ENCODE measurements at places on chromosomes 12 and 14.
A peak's percentile ranks its signal among the peaks of the same experiment; 100 is the strongest.

- no peak for DNase-seq
These were observed 39.6 kb downstream of the LARP4 start for GRCh38 chr12:50440288-50440687.

- no peak for DNase-seq
These were observed 96.7 kb downstream of the RFLNA start for GRCh38 chr12:124391340-124392261.

- no peak for DNase-seq
These were observed 18.1 kb downstream of the BDKRB1 start for GRCh38 chr14:96274122-96274521.

GRCh38 chr12:133203344-133204263 lies 22.3 kb downstream of the ZNF268 start:
- DNase-seq: peak; percentile 14

- peak; percentile 40 for DNase-seq
These were observed 9.7 kb downstream of the PDE6H start for GRCh38 chr12:14982562-14982961.

- DNase-seq: peak; percentile 78
These were observed 2.7 kb downstream of the PCNX4 start for GRCh38 chr14:60094306-60094897.

DNA sequence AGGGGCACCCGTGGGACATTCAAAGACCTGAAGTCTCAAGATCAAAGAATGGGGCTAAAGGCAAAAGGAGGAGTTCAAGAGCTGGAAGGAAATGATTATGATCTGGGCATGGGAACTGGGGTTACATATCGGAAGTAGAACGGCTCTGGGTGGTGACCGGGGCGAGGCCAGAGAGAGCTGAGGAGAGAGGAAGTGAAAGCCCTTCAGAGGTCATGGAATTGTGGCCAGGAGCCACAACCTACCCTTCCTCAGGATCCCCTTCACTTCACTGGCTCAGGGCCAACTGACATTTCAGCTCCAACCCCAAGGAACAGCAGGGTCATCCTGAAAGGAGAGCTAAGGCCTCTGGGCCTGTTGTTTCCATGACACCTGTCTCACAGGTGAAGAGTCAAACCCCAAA lies 57.8 kb downstream of the GALNT16 start:
- no peak for DNase-seq

DNA sequence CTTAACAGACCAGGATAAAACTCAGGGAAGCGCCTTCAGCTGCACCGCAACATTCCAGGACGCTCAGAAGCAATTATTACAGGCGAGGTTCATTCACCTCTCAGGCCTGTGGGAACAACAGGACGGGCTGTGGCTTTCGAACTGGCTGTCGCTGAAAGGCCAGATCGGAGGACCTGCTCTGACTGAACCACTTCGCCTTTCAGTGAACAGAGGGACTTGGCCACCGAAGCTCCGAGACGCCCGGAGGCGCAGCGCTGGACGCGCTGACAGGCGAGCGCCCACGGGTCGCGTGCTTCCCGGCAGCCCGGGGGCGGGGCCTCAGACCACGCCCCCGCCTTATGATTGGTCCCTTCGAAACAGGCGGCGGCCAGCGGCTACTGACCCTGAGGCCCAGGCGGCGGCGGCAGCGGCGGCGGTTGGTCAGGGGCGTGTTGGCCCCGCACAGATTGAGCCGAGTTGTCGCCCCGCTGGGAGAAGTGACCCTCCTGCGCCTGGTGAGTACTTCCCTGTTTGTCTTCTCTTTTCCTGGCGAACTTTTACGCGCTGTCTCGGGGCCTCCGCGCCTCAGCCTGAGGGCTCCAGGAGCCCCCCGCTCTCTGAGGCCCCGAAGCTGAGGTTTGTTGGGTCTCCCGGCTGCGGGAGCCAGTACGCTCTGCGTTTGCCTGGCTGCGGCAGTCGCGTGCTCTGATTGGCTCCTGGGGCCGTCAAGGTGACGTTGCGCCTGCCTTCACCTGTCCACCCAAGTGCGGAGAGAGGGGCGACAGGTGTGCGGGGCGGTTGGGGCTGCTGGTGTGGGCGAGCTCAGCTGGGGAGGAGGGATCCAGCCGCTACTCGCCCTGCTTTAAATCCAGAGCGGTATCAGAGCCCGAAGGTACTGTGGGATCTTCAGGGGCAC lies at the start of gene GAS2L3:
Gene GAS2L3 (plus strand): TSS at position 393 of the 895 bp plus-strand sequence. CDS start 21,221 bp downstream, outside the sequence.
- peak; percentile 80 for DNase-seq

GRCh38 chr14:105899657-105900397 lies 373.4 kb downstream of the TMEM121 start:
- no peak for DNase-seq

DNA sequence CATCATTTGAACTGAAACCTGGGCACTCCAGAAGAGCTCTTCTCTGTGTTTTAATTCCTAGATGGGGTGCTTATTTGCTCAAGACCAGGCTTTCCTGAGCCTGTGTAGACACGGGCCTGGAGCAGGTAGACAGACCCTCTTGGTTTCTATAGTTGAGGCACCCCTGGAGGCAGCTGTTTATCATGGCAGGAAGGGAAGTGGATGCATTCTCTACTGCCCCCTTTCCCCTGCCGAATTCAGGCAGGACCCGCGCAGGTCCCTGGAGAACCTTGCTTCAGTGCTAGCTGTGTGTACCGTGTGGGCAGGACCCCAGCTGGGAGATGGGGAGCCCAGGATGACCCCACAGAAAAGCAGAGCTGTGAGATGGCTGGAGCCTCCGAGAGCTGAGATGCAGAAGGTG lies 6.0 kb downstream of the CACNA1C start:
- no peak for DNase-seq

- peak; percentile 75 for DNase-seq
These were observed 32.1 kb downstream of the BAZ1A start for GRCh38 chr14:34843011-34843554.

- DNase-seq: no peak
These were observed 11.6 kb downstream of the TIMELESS start for GRCh38 chr12:56437430-56438176.
